ENCODE measurements at places on chromosomes 12 and 14. TPM values are rescaled to one million over a fixed set of nuclear protein-coding genes. Genes with fewer than 3 reads are reported as not detected.

GRCh38 chr12:114302606-114303315 is 103.2 kb downstream of the TBX5 start:
- H3K4me3 ChIP-seq = no peak overlapping the region
- H3K4me1 ChIP-seq = no peaks in the 10 kb centered on the region
- no peaks in the 10 kb centered on the region for H3K36me3 ChIP-seq
- DNase-seq = no peak
- no peaks in the 10 kb centered on the region for H3K27me3 ChIP-seq
- H3K27ac ChIP-seq = no peak overlapping the region

DNA sequence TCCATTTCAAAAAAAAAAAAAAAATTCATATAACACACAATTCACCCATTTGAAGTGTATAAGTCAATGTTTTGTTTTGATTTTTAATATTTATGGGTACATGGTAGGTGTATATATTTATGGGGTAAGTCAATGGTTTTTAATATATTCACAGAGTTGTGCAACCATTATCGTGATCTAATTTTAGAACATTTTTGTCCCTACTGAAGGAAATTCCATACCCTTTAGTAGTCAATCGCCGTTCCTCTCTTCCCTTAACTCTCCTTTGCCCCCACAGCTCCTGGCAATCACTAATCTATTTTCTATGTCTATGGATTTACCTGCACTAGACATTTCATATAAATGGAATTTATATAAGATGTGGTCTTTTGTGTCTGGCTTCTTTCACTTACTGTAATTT is 92.8 kb downstream of the TRAFD1 start:
- H3K27ac ChIP-seq = no peak overlapping the region
- no peak overlapping the region for H3K4me3 ChIP-seq
- H3K36me3 ChIP-seq = peaks cover 28% of the 10 kb centered on the region

GRCh38 chr12:132159555-132160003 is 15.3 kb downstream of the NOC4L start:
- peaks cover 15% of the 10 kb centered on the region for H3K36me3 ChIP-seq
- peaks cover 14% of the 10 kb centered on the region for H3K4me1 ChIP-seq
- H3K27ac ChIP-seq = no peak overlapping the region
- H3K27me3 ChIP-seq = no peaks in the 10 kb centered on the region
- H3K4me3 ChIP-seq = no peak overlapping the region
- DNase-seq = no peak

DNA sequence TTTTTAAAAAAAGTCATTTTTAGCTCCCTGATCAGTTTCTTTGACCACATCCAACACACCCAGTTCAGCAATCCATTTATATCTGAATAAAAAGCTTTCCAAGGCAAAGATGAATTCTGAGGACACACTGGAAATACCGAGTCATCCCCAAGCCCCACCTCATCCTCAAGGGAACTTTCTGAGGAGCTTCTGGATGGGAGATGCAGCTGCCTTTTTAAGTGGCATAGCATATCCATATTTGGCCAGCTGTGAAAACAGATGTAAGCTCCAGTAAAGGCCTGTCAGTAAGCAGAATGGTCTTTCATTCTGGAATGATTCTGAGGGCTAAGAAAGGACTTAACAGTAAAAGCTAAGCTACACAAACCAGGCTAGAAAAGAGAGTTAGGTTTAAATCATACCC is 18.4 kb downstream of the ZFYVE1 start:
- peaks cover 11% of the 10 kb centered on the region for H3K36me3 ChIP-seq
- no peak overlapping the region for H3K27ac ChIP-seq
- no peak overlapping the region for H3K4me3 ChIP-seq

- H3K27me3 ChIP-seq = peaks cover 23% of the 10 kb centered on the region
- H3K4me1 ChIP-seq = no peaks in the 10 kb centered on the region
These were observed 21.9 kb downstream of the PPP2R5C start for GRCh38 chr14:101783260-101784016.

DNA sequence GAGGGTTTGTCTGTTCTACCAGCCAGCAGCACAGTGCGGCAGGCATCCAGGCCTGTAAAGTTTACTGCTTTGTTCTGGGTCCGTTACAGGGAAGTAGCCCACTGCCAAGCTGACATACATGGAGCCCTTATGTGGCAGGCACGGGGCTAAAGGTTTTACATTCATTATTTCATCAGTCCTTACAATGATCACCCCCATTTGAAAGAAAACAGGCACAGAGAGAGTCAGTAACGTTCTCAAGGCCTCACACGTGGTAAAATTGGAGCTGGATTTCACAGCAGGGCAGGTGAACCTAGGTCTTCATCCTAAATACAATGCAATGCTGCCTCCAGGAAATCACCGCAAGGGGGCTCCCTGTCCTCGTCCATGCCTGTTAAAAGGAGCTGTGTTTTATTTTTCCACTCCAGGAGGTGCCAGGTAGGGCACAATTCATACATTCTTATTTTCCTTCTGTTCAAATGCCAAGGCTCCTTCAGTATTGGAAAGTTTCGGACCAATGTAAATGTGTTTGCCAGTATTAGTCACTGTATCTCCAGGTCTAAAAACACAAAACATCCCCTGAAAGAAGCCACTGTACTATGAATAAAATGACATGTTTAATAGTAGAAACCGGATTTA is 172.2 kb upstream of the GZMB start:
- H3K4me1 ChIP-seq = no peaks in the 10 kb centered on the region
- DNase-seq = peak; percentile 48
- H3K36me3 ChIP-seq = no peaks in the 10 kb centered on the region
- H3K27me3 ChIP-seq = no peaks in the 10 kb centered on the region

DNA sequence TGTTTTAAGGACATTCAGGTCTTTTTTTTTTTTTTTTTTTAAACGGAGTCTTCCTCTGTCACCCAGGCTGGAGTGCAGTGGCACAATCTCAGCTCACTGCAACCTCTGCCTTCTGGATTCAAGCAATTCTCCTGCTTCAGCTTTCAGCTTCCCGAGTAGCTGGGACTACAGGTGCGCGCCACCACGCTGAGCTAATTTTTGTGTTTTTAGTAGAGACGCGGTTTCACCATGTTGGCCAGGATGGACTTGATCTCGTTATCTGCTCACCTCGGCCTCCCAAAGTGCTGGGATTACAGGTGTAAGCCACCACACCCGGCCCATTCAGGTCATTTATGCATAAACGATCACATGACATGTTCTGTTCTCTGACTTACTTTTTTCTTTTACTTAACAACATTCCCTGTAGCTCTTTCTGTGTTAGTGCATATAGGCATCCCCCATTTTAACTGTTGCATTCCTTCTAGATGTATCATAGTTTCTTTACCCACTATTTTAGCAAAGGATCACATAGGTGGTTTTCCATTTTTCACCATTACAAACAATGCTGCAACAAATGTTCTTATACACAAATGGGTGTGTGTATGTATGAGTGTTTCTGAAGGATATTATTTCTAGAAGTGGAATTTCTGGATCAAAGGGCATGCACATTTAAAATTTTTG is 74.2 kb downstream of the ARF6 start:
- H3K27ac ChIP-seq = no peak overlapping the region
- peak; percentile 36 for DNase-seq
- H3K4me1 ChIP-seq = peaks cover 23% of the 10 kb centered on the region
- H3K27me3 ChIP-seq = no peaks in the 10 kb centered on the region
- no peak overlapping the region for H3K4me3 ChIP-seq

GRCh38 chr12:57892232-57892972 is 45.9 kb upstream of the CTDSP2 start:
- no peaks in the 10 kb centered on the region for H3K27me3 ChIP-seq
- no peak overlapping the region for H3K27ac ChIP-seq
- no peak for DNase-seq

- no peak for DNase-seq
- peaks cover 7% of the 10 kb centered on the region for H3K4me1 ChIP-seq
- no peak overlapping the region for H3K4me3 ChIP-seq
These were observed 591.0 kb upstream of the ATP2B1 start for GRCh38 chr12:90299666-90300065.

The TAS2R13 gene
- total RNA-seq = 3.8 TPM

DNA sequence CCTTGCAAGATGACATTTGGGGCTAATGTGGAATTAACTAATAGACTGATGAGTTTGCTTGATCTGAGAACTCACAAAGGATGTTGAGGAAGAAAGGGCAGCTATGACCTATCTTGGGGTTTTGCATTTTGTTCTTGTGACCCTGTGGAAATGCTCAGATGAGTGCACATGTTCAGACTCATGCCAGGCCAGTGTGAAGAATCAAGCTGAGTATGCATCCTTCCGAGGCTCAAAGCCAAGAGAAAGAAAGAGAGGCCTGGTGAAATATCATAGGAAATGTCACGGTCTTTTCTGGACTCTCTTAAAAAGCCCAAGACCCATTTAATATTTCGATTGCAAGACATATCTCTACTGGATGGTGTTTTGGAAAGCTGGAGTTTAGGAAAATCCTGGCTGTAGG is 96.3 kb downstream of the CACNA1C start:
- no peaks in the 10 kb centered on the region for H3K27me3 ChIP-seq
- H3K27ac ChIP-seq = no peak overlapping the region
- peaks cover 17% of the 10 kb centered on the region for H3K4me1 ChIP-seq
- H3K4me3 ChIP-seq = no peak overlapping the region
- no peaks in the 10 kb centered on the region for H3K36me3 ChIP-seq
- DNase-seq = peak; percentile 68

The ASCL1 gene
- not detected for total RNA-seq

The HNF1A gene
- not detected for total RNA-seq

GRCh38 chr14:104166698-104167097 is 28.3 kb downstream of the KIF26A start:
- DNase-seq = no peak
- no peaks in the 10 kb centered on the region for H3K27me3 ChIP-seq
- H3K27ac ChIP-seq = no peak overlapping the region
- no peak overlapping the region for H3K4me3 ChIP-seq
- H3K4me1 ChIP-seq = no peaks in the 10 kb centered on the region

DNA sequence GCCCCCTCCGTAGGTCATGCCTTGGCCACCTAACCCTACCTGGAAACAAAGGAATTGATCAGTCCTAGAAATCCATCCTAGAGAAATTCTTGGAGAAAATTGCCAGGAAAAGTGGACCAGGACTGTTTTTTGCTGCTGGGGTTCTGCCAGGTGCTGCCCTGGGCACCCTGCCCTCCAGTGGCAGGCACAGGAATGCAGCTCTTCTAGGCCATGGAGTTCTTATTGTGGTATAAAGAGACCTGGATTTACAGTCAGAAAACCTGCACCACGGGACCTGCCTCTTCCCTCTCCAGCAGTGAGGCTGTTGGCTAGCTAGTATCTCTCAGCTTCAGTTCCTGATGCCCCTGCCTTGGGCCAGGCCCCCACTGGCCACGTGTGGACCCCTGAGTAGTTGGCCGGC is 59.7 kb downstream of the SLC24A4 start:
- peaks cover 15% of the 10 kb centered on the region for H3K27me3 ChIP-seq
- H3K36me3 ChIP-seq = no peaks in the 10 kb centered on the region
- no peak overlapping the region for H3K4me3 ChIP-seq
- DNase-seq = peak; percentile 90
- H3K4me1 ChIP-seq = no peaks in the 10 kb centered on the region

- no peak for DNase-seq
- H3K36me3 ChIP-seq = no peaks in the 10 kb centered on the region
- no peak overlapping the region for H3K27ac ChIP-seq
- H3K4me1 ChIP-seq = no peaks in the 10 kb centered on the region
These were observed 158.1 kb upstream of the FOXG1 start for GRCh38 chr14:28608443-28608842.

The FIGNL2 gene
- 0.29 TPM for total RNA-seq

- DNase-seq = no peak
- no peaks in the 10 kb centered on the region for H3K27me3 ChIP-seq
- H3K4me3 ChIP-seq = no peak overlapping the region
- H3K27ac ChIP-seq = no peak overlapping the region
- H3K4me1 ChIP-seq = peaks cover 10% of the 10 kb centered on the region
- no peaks in the 10 kb centered on the region for H3K36me3 ChIP-seq
These were observed 221.0 kb downstream of the SLC41A2 start for GRCh38 chr12:104737113-104737512.

The GPD1 gene
- total RNA-seq = under 0.01 TPM

Measured in osteoblast (primary cell).